Activated CD8-positive, alpha-beta memory T cell treated with anti-CD3 and anti-CD28 coated beads for 1 hour (primary cell): ENCODE measurements at places on chromosomes 7 and 10.

- DNase-seq = no peak
These were observed 650.4 kb downstream of the SDK1 start for GRCh38 chr7:3951316-3952055.

- DNase-seq = no peak
These were observed 22.3 kb downstream of the MUC12 start for GRCh38 chr7:100991631-100992030.

DNA sequence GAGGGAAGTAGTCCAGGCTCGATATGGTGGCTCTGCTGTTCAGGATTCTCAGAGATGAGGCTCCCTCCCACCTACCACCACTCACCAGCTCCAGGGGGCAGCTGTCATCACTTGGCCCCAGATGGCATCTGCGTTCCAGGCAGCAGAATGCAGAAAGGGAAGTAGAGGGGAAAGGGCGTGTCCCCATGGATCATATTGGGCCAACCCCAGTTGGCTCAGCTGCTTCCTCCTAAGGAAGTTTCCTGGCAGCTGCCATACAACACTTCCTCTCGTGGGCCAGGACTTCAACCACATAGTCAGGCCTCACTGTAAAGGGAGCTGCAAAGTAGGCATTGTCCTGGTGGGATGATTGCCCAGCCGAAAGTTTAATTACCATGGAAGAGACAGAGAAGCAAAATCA lies 1.6 kb upstream of the TEX36 start:
- DNase-seq = no peak

DNA sequence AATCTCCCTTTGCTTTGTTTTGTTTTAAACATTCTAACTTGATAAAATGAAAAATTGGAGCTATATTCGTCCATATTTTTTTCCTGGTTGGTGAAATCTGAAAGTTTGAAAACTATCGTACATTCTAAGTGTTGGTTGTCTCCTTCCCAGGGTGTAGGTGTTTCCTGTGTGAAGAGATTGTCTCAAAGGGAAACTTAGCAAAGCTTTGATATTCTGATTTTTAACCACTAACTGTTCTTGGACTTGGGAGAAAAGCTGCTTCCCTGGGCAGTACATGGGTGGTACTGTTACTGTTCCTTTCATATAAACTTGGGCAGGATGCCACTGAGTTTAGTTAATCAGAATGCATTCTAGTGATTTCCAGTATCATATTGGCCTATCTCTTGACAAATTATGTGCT lies 253.5 kb upstream of the LRGUK start:
- no peak for DNase-seq

DNA sequence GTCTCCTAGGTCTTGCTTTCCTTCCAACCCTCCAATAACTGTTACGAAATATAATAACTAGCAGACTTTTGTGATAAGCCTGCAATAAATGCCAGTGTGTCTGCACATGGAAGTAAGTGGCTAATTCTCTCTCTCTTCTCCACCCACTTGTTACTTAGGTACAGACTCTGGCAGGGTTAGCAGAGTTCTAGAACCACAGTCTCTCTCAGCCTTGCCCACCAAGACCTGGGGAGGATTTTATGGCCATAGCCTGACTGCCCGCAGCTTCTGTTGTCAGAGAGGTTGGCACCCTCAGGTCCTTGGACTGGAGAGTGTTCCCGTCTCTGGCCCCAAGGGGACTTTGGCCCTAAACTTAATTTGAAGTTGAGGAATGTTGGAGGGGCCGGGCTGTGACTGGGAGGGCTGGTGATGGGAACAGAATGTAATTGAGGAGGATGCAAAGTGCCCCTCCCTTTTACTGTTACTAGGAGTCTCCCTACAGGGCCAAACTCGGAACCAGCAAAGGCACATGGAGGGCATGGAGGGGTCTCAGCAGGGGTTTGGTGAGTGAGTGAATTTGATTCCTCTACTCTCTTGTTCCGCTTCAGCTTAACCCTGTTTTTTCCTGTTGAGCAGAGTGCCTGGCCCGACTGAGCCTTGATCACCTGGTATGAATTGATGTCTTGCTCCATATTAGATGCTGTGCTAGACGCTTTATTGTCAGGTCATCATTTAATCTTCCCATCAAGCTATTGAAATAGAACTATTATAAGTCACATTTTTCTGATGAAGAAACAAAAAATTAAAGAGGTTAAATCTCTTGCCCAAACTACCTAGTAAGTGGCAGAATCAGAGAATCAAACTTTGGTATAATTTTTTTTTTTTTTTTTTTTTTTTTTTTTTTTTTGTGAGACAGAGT lies 37.0 kb upstream of the LCOR start:
- DNase-seq = no peak

- no peak for DNase-seq
These were observed 649.1 kb downstream of the TNS3 start for GRCh38 chr7:46932676-46933424.

DNA sequence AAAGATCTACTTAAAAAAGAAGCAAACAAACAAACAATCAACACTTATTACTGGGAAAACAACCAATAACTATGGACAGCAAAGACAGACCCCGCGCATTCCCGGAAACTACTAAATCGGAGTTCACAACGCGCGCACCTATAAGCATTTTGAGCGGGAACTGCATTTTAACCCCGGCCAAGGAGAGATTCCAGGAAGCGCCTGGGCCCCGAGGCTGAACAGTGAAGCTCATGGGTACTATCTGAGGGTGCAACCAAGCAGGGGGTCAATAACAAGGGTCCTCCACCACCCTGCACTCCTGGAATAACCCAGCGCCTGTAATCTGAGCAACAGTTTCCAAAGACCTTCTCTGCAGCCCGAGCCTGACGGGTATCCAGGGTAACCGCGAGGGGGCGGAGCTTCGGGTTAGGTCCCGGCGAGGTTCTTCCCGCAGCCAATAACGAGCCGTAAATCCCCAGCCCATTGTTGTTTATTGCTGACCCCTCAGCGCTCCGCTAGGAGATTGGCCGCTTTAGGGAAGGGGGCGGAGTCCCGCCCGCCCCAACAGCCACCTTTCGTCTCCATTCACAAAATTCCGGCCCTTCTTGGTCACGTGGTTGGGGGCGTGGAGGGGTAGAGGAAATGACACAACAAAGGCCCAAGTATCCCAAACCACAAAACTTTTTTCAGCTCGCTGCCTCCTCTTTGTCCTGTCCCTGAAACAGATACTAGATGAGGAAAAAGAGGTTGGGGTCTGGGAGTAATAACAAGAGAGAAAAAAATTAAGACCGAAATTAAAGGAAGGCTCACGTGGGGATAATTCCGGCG lies 1.7 kb upstream of the ETV1 start:
- DNase-seq = peak; percentile 33

DNA sequence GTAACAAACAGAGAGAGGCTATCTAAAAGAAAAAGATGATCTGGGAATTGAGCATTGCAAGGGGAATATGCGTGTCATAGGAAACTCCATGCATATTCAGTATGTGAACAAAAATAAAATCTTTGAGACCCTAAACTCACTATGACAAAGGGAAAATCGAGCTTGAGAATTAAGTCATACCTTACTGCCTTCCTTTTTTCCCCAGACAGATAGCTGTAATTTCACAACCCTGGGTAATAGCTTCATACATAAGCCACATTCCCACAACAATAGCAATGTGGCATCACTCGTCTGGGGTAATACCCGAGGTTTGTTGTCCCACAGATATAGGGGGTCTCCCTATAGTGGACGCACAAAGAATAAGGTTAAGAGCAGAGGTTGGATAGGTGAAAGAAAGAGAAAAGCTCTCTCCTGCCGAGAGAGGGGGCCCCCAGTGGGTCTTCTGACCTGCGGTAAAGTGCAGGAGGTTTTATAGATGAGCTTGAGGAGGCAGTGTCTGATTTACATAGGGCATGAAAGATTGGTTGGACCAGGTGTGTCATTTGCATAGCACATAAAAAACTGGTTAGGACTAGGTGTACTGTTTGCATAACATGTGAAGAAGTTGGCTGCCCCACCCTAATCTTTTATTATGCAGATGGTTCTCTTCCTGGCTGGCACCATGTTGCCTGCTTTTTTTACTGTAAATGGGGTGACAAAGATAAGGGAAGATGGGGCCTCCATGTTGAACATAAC lies 11.6 kb downstream of the CYP3A43 start:
- no peak for DNase-seq

DNA sequence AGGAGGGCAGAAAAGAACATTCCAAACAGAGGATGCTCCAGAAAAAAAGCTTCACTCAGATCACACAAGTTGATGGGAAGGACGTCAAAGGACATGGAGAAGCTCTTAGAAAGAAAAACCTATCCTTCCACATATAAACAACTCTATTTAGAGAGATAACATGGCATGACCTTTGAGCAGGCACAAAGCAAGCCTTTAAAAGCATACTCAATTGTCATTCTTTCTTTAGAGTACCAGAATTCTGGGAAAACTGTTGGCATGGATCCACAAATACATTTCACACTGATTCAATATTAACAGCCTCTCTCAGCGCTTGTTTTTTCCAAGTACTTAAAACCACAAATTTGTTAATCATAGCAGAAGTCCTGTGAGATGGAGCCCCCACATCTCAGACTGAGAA lies 7.3 kb upstream of the ABLIM1 start:
- no peak for DNase-seq

DNA sequence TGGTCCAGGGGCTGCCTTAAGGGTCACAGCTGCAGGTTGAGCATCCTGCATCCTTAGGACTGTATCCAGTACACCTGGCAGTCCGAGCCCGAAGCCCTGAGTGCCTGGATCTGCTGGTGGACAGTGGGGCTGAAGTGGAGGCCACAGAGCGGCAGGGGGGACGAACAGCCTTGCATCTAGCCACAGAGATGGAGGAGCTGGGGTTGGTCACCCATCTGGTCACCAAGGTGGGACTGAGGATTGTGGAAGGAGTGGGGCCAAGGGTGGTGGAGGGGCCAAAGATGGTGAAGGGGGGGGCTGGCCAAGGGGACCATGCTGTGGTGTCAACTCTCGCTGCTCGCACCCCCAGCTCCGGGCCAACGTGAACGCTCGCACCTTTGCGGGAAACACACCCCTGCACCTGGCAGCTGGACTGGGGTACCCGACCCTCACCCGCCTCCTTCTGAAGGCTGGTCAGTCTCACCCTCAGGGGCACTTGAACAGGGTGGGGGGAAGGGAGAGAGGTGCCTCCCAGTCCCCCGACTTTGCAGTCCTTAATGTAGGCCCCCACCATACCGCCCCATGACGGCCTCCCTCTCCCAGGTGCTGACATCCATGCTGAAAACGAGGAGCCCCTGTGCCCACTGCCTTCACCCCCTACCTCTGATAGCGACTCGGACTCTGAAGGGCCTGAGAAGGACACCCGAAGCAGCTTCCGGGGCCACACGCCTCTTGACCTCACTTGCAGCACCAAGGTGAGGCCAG lies 5.3 kb downstream of the NFKB2 start:
- DNase-seq = no peak

DNA sequence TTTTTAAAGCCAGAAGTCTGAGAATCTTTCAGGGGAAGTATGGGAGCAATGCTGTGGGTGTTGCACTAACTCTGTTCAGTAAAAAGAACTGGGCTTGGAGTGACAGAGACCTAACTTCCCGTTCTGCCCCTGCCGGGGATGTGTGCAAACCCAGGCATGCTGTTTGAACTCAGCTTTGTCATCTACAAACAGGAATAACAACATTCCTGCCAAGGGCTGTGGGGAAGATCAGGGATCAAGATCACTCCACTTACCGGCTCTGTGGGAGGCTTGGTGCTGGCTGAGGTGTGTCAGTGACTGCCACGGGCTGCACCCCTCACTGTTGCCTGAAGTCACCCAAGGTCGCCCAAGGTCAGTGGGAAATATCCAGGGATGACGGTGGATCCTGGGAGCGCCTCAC lies 23.1 kb upstream of the DRGX start:
- DNase-seq = no peak

DNA sequence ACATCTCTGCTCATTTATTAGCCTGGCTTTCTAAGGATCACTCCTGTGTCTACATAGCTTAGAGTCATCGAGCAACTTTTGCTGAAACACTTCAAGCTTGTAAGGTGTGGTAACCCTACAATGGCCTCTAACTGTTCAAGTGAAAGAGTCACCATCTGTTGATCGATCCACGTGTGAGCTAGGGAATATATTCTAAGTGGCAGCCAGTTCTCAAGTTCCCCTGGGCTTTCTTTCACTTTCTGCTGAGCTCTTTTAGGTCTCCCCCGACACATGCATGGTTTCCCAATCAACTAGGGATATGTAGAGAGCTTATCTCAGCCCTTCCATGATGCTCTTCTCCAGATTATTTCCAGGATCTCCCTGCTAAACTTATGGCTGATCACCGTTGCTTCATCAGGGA lies 15.5 kb downstream of the AOAH start:
- DNase-seq = no peak

GRCh38 chr7:725223-726005 lies 1.1 kb upstream of the DNAAF5 start:
- no peak for DNase-seq

DNA sequence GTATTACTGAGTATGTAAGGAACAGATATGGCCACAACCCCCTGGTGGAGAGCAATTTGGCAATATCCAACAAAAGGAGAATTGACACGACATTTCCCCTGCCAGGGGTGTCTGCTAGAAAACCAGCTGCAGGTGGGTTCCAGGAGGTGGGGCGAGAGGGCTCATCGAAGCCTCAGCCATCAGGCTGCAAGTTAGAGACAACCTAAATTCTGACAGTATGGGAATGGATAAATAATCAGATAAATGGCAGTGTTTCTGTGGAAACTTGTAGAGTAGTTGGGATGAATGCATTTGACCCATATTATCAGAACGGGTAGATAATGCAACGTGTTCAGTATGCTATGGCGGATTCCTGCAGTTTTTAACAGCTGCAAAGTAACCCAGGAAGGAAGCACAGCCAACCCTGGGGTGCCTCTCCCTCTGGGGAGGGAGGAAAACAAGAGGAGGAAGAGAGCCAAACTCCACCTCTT lies 3.5 kb downstream of the TMEM273 start:
- no peak for DNase-seq

- no peak for DNase-seq
These were observed 2.9 kb downstream of the LRMDA start for GRCh38 chr10:75434291-75434690.

DNA sequence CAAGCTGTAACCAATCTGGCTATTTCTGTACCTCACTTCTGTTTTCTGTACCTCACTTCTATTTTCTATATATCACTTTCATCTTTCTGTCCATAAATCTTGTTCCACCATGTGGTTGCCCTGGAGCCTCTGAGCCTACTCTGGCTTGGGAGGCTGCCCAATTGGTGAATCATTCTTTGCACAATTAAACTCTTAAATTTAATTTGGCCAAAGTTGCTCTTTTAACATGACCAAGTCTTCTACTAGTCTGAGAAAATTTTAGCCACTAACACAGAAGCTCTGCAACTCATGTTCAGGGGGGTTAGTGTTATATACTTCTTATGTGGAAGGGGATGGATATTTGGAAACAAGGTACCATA lies 503.5 kb downstream of the KIF20B start:
- DNase-seq = no peak

- DNase-seq = no peak
These were observed 89.3 kb downstream of the CHST15 start for GRCh38 chr10:124003871-124004662.
